ENCODE measurements at places on chromosomes 11 and 22.

- no peak for DNase-seq
Measured at GRCh38 chr11:20015101-20015500, 145.2 kb downstream of the DBX1 start.

- DNase-seq: no peak
Measured at GRCh38 chr11:8192896-8193209, 24.0 kb upstream of the RIC3 start.

GRCh38 chr11:115222218-115222862 is 281.9 kb downstream of the CADM1 start:
- DNase-seq: peak; percentile 55

DNA sequence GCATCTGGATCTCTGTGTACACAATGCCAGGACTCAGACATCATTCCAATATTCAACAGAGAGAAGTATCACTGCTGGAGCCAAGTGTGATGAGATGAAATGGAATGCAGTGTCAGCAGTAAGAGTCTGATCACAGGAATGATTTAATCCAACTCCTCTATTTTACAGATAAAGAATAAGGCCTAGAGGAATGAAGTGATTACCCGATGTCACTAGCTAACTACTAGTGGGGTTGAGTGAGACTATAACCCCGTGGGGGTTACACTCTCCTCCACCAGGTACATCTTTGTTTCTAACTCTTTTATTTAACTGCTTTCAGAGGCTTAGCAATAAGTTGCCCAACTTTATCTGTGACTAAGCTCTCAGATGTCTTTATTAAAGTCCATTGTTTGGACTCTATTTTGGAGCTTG is 94.2 kb upstream of the FAT3 start:
- no peak for DNase-seq

DNA sequence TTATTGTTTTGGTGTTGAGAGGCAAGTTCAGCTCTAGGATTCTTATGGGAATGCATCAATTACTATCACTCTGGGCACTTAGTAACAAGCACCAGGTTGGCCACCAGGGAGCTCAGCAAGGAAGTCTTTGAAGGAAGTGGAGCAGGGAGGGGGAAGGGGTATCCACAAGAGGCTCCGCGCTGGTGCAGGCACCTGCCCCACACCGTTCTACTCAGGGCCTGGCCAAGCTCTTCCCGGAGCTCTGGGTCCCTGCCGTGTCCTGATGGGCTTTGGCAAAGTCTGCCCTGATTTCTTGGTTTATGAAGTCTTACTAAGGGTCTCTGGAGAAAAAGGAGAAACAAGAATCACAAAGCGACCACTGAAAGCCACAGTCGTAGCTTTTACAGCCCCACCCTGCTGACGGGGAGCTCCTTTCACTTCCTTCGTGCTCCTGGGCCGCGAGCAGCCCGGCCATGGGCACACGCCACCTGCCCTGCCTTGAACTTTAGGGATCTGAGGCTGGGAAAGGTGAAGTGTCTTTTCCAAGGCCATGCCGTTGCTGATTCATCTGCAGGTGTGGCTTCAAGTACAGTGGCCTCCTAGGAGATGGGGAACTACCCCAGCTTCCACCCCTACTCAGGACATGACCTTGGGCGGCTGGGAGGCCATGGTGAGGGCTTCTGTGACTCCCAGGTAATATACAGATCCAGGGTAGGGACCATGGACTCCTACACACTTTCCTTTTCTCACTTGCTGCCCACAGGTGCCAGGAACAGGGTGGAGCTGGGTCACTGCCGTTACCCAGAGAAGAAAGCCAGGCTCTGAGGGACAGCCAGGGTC is 15.9 kb upstream of the LRRC32 start:
- no peak for DNase-seq

DNA sequence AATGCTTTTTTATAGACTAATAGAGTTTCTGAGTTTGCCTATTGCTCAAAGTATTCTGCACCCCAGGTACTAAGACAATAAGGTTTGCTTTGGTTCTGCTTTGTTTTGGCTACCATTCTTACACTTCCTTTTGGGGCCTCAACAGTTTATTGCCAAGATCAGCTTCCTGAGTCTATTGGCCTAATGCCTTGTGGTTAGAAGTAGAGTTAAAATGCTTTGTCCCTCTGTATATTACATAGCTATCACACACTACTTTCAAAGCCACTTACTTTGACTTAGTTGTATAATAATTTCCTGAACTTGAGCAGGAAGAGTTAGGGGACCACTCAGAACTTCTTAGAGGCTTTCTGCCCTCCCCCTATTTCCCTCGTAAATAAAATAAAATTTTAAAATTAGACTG is 96.5 kb downstream of the DLG2 start:
- no peak for DNase-seq

DNA sequence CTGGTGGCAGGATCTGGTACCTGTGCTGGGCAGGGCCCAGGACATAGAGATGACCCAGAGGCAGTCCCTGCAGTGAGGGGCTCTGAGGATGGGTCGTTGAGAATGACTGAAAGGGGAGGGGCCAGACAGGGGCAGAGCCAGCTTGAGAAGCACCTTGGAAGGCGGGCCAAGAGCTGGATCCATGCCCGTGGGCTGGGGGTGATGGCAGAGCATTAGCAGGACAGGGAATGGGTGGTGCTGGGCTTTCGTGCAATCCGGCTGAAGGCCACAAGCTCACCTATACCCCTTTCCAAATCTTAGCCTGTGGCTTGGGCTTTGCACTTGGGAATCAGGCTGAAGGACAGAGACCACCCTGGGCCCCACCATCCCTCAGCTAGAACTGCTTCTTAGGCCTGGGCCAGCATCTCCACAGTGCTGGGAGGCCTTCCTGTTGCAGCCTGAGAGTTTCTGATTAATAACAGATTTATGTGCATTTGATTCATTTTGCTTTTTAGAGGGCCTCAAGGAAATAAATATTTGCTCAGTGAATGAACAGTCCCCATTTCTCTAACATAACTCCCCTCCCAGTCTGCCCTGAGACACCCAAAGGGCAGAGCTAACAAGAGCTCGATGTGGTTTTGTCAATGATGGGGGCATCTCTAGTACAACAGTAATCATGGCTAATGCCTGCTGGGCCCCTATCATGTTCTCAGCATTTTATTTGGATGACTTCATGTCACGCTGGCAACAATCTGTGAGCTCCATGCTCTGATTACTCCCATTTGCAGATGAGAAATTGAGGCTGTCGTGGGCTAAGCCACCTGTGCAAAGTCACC is 39.3 kb downstream of the RIBC2 start:
- peak; percentile 58 for DNase-seq

- peak; percentile 81 for DNase-seq
Measured at GRCh38 chr22:30262917-30263741, 3.5 kb downstream of the OSM start.

GRCh38 chr11:10544491-10545465 is 3.8 kb upstream of the RNF141 start:
- no peak for DNase-seq

All from trophoblast cell (in vitro differentiated cells and primary cell).